Stimulated activated CD8-positive, alpha-beta memory T cell treated with anti-CD3 and anti-CD28 coated beads, Interleukin-4, amount 100 ng/mL, for 24 hours (primary cell): ENCODE measurements at places on chromosomes 7 and 10.

- DNase-seq, result no peak
These were observed 56.8 kb upstream of the OCM2 start for GRCh38 chr7:98046816-98047215.

DNA sequence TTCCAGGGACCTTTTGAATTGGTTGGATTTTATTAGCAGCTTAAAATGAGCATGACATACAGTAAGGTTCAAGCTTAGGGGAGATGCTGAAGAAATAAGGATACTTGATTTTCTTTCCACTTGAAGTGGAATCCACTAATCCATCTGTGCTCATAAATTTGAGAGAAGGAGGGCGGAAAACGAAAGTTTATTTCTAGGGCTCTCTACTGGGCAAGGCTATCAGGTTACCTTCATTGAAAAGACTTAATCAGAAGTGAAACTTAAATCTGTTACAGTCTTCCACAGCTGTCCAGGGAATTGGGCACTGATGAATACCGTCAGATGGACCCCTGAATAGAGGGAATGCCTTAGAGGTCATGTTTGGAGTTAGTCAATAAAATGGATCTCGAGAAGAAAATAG lies 21.8 kb downstream of the AUTS2 start:
- no peak for DNase-seq

- DNase-seq, result no peak
These were observed 127.7 kb downstream of the ADCY1 start for GRCh38 chr7:45701701-45702510.

GRCh38 chr7:135825406-135825805 lies 76.8 kb upstream of the FAM180A start:
- DNase-seq, result no peak

DNA sequence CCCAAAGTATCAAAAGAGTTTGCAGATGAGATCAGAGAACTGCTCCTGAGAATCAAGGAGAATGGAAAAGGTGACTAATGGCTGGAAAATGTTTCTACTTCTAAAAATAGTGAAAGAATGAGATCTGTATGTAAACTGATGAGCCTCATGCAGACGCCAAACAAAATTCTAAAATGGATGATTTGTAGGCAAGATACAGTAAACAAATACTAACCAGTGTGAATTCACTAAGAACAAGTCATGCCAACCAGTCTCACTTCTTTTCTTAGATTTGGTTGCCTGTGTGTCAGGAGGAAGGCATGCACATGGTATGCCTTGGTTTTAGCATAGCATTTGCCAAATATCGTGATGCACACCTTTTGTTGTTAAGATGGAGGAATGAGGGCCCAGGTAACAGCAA lies 94.9 kb upstream of the PIK3CG start:
- no peak for DNase-seq

- DNase-seq, result no peak
These were observed 89.7 kb downstream of the ATE1 start for GRCh38 chr10:121838149-121838548.
